ENCODE measurements at places on chromosomes 16 and 17.

DNA sequence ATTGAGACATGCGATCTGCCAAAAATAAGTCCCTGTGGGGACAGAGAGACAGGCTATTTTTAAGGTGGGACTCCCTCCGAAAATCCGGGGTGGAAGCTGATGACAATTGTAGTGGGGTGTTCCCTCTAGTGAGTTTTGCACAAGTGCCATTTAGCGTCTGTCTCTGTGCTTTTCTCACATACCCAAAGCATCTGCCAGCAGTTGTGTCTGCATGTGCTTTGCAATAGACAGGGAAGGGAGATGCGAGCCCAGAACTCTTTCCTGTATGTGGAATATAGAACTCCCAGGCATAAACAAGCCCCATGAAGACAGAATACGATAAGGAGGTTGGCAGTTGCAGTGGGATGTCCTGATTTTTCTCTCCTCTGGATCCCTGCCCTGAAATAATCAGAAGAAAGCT lies 282.7 kb upstream of the XYLT1 start:
- no peak for DNase-seq

DNA sequence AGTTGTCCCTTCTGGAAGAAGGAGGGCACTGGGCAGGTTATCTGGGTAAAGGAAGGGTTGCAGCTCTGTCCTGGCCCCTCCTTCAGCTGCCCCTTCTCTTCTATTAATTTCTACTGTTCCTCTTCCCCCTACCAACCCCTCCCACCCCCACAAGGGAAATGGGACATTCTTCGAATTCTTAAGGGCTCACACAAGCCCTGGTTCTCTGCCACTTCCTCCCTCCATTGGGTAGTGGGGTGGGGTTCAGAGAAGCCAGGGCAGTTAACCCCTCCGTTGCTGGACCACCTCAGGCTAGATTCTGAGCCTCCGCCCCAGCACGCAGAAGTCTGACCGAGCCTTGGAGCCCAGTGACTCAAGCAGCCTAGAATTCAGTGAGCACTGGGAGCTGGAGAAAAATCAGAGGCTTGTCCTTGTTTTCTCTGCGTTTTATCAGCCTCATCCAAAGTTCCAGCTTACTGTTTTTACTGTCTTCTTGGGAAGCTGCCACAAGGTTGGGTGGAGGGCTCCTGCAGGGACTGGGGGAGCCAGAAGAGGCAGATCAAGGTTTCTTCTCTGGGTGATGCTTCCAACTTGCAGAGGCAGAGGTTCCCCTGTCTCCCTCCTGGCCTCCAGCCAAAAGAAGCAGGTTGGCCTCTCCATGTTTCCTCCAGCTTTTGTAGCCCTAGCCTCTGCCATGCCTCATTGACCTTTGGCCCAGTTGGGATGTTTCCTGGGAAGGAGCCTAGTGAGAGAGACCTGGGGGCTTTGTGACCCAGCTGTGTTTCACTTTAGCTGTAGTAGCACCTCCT lies 10.2 kb downstream of the LASP1 start:
- DNase-seq: no peak

- no peak for DNase-seq
These were observed 26.1 kb upstream of the MLKL start for GRCh38 chr16:74726716-74727115.

GRCh38 chr16:83356266-83356665 lies 451.5 kb upstream of the HSBP1 start:
- DNase-seq: no peak

All from T-cell (primary cell).